A549 treated with DMSO at 1 μM for 4 hours (cell line): ENCODE measurements at places on chromosomes 12 and 14. TPM values are rescaled to one million over a fixed set of nuclear protein-coding genes. Genes with fewer than 3 reads are reported as not detected.

Gene MAP4K5
- total RNA-seq, result 38.9 to 45.6 TPM (median 44.7 TPM) in 5 replicates

Gene RILPL2
- total RNA-seq, result 1.2 to 1.9 TPM (median 1.6 TPM) in 5 replicates

Gene CLEC7A
- total RNA-seq, result not detected in 5 replicates

Gene NUP37
- total RNA-seq, result 68.7 to 77.3 TPM (median 74.3 TPM) in 5 replicates

Gene FOXN4
- total RNA-seq, result 0.05 to 0.09 TPM (median 0.07 TPM) in 4 of 5 replicates, not detected in the other

Gene SDR9C7
- total RNA-seq, result not detected in 5 replicates

Gene PIWIL1
- total RNA-seq, result not detected in 5 replicates

Gene TMEM233
- 0.02 to 0.14 TPM (median 0.11 TPM) in 5 replicates for total RNA-seq

Gene LTBR
- total RNA-seq, result 165 to 195 TPM (median 177 TPM) in 5 replicates

Gene NFATC4
- total RNA-seq, result 0.10 to 0.38 TPM (median 0.20 TPM) in 4 of 5 replicates, not detected in the other

Gene AGAP2
- total RNA-seq, result 0.06 to 0.17 TPM (median 0.13 TPM) in 5 replicates

Gene REP15
- total RNA-seq, result 0.22 to 0.78 TPM (median 0.49 TPM) in 5 replicates

Gene PTGDR
- total RNA-seq, result not detected in 5 replicates

Gene PRH2
- total RNA-seq, result 0.37 TPM in 1 of 5 replicates, not detected in the others

Gene RDH16
- total RNA-seq, result 0.05 to 0.16 TPM (median 0.09 TPM) in 5 replicates
